ENCODE measurements at places on chromosomes 1 and 21. TPM values are rescaled to one million over a fixed set of nuclear protein-coding genes. Genes with fewer than 3 reads are reported as not detected.

Gene HENMT1
- 3.7 TPM for total RNA-seq

Gene SLAMF9
- not detected for total RNA-seq

Gene EXO1
- 11.7 TPM for total RNA-seq

Gene ANKRD65
- 0.07 TPM for total RNA-seq

Gene SHE
- 60.6 TPM for total RNA-seq

Measured in pulmonary artery endothelial cell (primary cell).